ENCODE measurements at places on chromosomes 11 and 22.

DNA sequence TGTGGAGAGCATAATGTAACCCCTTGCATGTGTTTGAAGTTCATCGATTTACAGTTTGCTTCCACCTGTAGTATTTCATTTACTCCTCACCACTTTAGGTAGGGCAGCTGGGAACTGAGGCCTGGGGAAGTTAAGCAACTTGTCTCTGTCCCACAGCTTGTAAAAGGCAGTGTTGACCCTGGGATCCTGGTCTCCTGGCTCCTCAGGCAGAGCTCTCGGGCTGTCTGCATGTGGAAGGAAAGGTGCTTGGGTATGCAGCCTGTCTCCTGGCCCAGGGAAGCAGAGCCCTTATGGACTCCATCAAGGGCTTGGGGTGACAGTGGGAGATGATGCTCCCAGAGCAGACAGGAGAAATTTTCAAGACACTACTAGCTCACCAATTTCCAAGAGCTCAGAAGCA, 49.9 kb downstream of the TRIM29 start:
- no peak for DNase-seq

- DNase-seq, result no peak
Observed at GRCh38 chr11:68373189-68373814, 60.9 kb downstream of the LRP5 start.

DNA sequence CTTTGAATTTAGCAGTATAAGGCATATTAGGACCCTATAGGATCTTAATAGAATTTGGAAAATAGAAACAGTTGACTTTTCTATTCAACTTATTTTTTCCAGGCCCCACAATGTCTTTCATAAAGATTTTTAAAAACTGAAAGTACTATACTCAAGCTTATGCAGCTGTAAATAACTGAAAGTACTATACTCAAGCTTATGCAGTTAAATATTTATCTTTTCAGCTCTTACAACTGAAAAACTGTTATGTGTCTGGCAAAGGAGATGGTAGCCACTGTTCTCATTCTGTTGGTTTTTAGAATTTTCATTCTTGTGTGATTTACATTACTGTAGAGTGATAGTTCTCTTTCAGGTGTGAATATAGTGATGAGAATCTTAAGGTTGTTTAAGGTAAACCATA, 16.5 kb downstream of the HIPK3 start:
- DNase-seq, result no peak

DNA sequence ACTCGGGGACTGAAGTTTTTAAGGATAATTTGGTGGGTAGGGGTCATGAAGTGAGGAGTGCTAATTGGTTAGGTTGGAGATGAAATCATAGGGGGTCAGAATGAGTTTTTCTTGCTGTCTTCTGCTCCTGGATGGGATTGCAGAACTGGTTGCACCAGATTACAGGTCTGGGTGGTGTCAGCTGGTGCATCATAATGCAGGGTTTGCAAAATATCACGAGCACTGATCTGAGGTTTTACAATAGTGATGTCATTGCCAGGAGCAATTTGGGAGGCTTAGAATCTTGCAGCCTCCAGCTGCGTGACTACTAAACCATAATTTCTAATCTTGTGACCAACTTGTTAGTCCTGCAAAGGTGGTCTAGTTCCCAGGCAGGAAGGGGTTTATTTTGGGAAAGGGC, 46.4 kb upstream of the CALCB start:
- no peak for DNase-seq

DNA sequence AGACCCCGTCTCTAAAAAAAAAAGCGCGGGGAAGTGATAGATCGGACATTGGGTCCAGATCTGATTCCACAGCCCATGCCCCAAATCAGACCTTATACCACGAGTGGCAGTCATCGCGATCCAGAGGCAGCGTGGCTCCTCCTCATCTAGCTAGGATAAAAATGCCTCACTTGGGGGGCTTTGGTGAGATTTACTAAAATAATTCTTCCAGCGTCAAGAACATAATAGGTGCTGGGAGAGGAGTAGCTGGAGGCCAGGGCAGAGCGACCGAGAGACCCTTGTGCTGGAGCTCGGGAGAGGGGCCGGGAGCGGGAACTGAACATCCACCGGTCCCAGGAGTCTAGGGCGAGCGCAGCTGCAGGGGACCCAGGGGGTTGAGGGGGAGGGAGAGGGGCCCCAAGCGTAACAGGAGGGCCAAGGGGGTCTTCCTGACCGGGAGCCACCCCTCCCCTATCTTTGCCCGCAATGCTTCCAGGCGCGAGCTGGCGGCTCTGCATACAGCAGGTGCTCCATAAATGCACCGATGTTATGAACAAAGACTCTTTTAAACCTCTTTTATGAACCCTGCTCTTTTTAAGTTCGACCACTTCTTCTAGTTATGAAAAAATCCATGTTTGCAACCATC, 823 bp upstream of the CPT1A start:
- DNase-seq, result peak; percentile 29

DNA sequence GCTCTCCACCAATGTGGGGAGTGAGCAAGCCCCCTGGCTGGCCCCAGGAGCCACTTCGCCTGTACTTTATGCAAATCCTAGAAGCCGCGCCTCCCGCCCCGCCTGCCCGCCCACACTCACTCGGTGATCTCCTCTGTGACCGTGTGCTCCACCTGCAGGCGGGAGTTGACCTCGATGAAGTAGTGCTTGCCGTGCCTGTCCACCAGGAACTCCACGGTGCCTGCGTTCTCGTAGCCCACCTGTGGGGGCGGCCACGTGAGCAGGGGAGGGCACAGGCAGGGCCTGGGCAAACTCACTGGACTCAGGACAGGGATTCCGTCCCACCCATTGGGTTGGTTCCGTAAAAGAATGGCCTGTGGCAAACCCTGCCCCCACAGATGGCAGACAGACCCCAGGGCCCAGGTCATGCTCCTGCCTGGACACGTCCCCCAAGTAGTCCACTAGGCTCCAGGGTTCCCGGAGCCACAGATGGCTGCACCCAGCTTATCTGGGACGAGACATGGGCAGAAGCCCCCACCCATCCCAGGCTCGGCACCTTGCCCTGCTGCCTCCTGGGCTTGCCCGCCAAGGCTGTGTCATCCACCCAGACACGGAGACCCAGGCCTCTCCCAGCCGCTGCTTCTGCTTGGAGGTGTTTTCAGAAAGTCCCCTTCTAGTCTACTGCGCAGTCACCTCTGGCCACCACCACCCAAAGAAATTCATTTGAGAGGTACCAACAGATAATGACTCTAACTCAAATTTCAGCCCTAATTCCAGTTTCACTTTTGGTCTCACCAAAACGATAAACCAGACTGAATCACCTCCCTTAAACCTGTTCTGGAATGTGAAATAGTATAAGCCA, 12.1 kb downstream of the LRFN4 start:
- peak; percentile 90 for DNase-seq

DNA sequence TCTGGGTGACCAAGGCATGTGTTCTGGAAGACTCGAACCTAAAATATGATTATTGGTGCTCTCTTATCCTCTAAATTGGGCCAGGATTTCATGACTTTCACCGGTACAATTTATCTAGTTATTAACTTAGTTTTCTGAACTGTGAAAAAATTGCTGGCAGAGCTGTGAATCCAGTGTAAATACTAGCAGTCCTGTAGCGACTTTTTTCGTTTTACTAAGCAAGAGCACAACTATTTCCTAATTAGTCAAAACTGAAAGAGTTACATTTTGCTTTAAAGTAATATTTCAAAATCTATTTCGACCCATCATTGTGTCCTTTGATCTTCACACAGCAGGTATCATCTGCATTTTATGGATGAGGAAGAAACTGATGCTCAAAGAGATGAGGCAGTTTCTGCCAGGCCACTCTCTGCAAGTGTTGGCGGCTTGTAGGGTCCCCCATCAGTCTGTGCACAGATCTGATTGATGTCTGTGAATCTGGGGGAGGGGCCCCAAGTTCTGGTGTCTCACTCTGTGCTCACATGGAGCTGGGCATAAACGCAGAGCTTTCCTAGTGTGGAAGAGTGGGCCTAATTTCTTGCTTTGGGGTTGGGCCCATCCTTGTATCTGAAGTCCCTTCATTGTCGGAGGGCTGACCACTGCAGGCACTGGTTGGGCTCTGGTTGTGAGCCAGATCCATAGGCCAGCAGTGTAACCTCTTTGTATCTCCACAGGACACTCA, 1.4 kb upstream of the TRMT2A start:
- DNase-seq, result peak; percentile 51

- no peak for DNase-seq
Observed at GRCh38 chr11:111933872-111934271, 3.3 kb upstream of the DIXDC1 start.

GRCh38 chr11:123164732-123165450, 30.2 kb downstream of the CLMP start:
- no peak for DNase-seq

- no peak for DNase-seq
Observed at GRCh38 chr11:122199661-122200060, 83.6 kb upstream of the BLID start.

GRCh38 chr11:59394186-59394585, 32.0 kb downstream of the OR5A2 start:
- no peak for DNase-seq

DNA sequence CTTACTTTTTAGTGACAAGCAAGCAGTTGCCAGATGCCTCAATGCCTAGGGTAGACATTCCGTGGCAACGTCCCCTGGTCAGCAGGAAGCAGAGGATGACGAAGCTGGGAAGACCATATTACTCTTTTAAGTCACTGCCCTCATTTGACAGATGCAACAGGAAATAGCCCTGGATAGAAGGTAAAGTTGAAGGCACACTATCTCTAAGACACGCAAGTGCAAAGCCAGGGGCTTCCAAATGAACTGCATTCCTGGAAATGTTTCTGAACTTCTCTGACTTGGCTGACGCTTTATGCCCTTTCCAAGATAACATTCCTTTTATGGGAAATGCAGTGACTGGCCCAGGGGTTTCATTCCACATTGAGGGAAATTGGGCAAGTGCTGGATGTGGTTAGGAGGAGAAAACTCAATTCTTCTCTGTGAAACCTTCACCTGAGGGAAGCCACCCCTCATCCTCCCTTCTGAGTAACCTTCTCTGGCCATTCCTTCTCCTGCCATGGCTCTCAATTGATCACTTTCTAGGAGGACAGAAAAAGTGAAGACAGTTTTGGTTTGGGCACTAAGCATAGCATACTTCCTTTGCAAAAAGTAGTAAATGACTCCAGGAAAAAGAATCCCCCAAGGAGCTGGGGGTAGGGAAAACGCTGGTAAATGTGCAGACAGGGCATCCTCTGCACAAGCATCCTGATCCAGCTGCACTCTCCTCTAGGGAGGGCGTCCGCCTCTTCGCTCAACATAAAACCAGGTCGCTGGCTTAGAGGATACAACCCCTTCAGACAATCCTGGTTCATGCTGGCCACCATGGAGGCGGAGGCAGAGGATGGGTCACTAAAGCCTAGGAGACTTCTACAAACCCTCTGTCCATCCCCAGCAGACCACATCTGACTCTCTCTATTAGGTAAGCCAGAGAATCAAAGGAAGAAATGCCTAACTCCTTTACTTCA, 14.5 kb downstream of the PCSK7 start:
- no peak for DNase-seq

DNA sequence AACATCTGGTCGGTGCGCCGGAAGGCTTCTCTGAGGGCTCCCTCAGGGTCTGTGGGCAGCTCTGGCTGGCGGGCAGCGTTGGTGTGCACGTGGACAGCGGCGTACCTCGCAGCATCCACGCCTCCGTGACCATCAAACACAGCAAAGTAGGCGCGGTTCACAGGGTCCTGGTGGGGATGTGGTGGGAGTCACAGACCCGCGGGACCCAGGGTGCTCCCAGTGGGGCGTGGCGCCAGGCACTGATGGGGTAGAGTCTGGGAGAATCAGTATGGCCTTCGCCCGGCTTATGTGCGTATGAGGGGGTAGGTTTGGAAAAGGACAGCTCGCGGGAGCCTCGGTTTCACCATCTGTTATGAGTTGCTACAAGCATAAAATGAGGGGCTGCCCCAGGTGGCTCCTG, 19.2 kb downstream of the PPM1F start:
- DNase-seq, result no peak

DNA sequence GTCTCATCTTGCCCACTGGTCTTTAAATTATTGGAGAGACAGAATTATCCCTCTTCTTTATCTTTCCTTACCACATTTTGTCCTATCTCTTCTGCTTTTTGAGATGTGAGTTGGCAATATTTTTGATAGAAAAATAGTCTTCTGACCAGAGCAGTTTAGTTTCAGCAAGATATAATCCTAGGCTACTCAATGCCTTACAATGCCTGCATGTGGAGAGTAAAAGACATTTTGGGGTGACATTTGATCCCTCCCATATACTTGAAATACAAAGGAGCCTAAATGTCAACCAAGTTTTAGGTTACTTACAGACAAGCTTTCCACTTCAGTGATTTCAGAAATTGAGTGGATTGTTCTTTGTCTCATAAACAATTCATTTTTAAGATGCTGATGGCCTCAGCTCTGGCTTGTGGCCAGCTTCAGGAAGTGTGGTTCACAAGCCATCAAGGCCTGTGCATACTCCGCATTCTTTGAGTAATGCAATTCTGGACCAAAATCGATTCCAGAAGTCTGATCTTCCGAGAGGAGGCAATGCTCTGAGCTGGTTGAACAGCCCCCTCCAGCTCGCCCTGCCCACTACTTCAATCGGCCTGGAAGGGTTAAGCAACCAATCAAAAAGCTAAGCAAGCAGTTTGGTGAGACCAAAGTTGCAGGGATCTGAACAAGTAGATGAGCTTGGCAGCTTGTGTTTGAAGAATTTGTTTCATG, 274.4 kb downstream of the BLID start:
- DNase-seq, result no peak

DNA sequence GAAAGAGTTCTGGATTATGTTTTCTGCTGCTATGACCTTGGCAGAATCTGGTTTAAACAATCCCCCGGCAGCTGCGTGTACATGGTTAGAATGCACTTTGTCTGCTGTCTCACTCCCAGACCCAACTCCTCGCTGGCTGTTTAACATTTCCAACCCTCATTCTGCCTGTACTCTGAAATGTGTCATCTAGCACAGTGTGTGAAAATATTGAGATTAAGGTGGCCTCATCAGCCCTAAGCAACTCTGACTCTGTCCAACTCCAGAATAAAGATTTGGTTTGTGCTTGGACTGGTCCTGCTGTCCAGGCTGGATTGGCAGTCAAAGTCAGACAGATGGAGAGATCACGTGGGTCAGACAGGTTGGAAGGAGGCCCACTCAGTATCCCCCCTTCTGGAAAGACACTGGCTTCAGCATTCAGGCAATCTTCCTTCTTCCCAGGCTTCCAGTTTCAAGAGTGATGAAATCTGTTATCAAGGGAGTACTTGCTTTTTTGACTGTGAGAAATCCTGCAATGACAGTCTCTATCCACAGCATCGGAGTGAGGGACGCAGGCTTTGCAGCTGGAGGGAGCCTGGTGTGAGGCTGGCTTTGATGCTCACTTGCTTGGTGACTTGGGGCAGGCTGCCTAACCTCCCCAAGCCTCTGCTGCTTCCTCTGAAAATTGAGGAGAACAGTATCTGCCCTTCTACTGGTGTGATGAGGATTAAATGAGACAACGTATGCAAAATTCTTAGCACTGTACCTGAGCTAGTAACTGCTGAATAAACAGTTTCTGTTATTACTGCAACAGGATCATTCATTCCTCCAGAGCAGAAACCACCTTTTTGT, 29.8 kb downstream of the ABTB2 start:
- DNase-seq, result no peak

DNA sequence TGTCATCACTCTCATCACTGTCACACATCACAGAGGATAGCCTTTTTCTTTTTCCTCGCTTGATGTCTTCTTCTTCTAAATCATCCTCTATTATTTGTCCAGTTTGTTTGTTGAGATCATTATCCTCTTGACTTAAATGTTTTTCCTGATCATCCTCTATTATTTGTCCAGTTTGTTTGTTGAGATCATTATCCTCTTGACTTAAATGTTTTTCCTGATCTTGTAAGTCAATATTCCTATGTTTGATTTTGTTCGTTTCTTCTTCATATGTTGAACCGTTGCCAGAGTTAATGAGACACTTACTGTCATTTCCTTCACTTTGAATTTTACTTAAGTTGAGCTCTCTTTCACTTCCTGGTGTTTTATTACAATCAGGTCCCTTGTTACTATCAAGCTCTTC, 5.6 kb downstream of the CCDC82 start:
- DNase-seq, result no peak
